ENCODE measurements at places on chromosomes 16 and 17.

GRCh38 chr16:22692916-22693637 is 120.9 kb upstream of the HS3ST2 start:
- no peak for DNase-seq

- no peak for DNase-seq
Measured at GRCh38 chr17:73851091-73851490, 206.8 kb upstream of the SDK2 start.

DNA sequence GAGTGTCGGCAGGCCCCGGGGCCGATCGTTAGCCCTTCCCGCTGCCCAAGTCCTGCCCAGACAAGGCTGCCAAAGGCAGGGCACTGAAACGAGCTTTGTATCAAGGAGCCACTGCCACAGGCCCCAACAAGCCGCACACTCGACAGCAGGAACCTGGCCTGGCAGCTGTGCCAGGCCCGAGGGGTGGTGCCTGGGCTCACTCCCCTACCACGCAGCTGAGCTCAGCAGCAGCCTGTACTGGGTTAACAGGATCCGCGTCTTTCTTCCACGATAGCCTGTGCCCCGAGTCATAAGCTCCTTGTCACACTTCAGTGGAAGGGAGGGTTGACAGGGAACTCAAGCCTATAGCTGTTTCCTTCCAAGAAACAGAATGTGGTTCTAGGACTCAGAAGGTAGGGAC is 87.9 kb downstream of the ABR start:
- no peak for DNase-seq

GRCh38 chr17:43853546-43853945 is 6.6 kb downstream of the CD300LG start:
- no peak for DNase-seq

GRCh38 chr16:86365513-86366273 is 144.6 kb upstream of the FOXF1 start:
- no peak for DNase-seq

All from fibroblast of skin of right biceps (primary cell).